ENCODE measurements at places on chromosomes 11 and 22. TPM values are rescaled to one million over a fixed set of nuclear protein-coding genes. Genes with fewer than 3 reads are reported as not detected.
A peak's percentile ranks its signal among the peaks of the same experiment; 100 is the strongest.

The TSKU gene
- polyA plus RNA-seq: 51.9 TPM

DNA sequence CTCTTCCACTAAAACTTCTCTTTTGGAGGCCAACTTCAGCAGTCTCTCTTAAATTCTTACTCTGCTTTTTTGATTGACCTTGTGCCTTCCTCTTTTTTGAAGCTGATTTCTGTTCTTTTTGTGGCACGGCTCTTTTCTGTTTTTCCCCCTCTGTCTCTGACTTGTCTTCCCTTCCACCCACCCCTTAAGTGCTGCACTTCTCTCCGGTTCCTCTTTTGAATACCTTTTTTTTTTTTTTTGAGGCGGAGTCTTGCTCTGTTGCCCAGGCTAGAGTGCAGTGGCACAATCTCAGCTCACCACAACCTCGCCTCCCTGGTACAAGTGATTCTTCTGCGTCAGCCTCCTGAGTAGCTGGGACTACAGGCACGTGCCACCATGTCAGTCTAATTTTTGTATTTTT, 211.9 kb downstream of the BLID start:
- no peak for DNase-seq

- no peak for DNase-seq
Observed at GRCh38 chr11:87635001-87635400, 540.2 kb downstream of the RAB38 start.

DNA sequence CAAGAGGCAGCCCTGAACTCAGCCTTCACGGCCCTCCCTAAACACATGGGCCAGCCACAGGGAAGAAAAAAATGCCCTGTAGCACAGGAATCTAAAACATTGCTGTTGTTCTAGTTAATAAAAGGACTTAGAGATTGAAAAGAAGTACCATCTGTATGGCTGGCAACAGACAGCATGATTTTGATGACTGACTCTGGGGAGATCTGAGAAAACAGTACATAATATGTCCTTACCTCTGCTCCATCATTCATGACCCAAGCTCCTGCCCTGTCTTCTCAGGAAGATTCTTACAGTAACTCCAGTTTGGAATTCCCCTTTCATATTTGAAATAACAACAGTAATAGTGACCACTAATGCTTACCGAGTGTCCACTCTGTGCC, 244.2 kb downstream of the ETS1 start:
- no peak for DNase-seq

DNA sequence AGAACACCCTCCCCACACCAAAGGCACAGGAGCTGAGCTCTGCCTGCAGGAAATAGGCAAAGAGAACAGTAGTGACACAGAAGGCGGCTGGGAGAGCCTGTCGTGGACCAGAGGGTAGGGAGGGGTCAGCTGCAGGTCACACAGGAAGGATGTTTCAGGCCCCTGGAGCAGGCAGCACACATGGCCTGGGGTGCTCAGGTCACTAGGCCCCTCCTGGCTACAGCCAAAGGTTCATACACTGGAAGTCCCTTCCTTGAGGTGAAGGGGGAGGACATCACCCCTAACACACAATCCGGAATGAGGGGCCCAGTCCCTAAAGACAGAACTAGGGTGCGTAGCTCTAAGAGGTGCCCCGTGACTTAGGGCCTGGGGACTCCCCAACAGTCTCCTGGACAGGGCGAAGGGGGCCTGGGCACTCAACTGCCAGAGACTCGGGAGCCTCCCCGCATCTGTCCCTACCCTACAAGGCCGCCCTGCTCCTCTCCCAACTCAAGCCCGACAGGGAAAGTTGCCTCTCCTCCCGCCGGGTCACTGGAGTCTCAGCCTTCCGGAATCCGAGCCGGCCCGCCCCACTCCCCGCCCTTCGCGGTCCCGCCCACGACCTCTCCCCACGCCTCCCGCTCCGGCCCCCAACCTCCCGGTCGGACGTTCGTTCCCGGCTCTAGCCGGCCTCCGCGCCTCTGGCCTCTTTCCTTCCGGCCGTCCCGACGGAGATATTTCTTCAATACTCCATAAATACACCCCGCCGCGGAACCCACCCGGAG, at the start of gene CYB5R2:
TSS of gene CYB5R2 (minus strand) at position 541 of the 764 bp plus-strand sequence. CDS start 675 bp downstream, outside the sequence.
- DNase-seq: no peak

The KCNJ1 gene
- polyA plus RNA-seq: 0.06 TPM

The BLID gene
- not detected for polyA plus RNA-seq

DNA sequence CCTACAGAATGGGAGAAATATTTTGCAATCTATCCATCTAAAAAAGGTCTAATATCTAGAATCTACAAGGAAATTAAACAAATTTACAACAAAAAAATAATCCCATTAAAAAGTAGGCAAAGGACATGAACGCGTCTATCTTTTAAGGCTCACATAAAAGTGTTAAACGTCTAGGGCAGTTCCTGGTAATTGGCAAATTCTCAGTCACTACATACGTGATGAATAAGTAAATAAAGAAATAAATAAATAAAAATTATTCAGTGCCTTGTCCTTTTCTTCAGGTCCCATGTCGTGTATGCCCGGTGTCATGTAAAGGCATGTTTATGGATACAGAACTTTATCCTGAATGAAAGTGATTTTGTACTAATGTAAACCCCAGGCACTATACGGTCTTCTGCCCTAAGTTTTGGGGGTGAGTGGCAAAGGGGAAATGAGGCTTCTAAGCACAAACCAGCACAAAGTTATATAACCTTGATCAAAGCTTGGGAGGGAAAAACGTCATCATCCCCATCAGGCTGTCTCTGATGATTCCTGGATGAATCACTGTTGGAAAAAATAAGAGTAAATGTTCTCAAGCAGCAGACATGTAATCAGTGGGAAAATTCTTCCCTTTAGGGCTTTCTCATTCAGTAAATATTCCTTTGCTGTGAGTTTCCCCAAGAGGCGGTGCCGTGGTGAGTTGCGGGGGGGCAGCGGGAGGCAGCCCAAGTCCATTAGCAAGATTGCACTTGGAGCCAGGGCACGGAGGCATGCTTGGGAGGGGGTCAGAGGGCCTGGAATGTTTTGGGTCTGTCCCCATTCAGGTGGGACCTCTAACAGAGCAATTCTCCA, 30.4 kb upstream of the MICAL2 start:
- DNase-seq: peak; percentile 98

DNA sequence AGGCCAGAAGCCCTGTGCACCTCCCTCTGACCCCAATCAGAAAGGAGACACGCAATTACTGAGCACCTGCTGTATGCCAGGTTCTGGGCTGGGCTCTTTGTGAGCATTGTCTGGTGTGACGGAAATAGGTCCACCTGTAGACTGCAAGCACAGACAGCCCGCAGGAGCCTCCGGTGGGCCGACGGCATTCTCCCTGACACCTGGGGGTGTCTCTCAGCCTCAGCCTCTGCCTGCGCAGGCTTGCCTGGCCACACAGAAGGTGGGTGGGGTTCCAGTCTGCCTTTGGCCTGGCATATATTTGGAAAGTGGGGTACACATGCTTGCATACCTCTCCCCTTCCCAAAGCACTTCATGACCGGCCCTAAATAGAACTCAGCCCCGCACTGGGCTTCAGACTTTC, 129.3 kb downstream of the BUD13 start:
- DNase-seq: no peak

The BTBD18 gene
- not detected for polyA plus RNA-seq

The PATE4 gene
- not detected for polyA plus RNA-seq

DNA sequence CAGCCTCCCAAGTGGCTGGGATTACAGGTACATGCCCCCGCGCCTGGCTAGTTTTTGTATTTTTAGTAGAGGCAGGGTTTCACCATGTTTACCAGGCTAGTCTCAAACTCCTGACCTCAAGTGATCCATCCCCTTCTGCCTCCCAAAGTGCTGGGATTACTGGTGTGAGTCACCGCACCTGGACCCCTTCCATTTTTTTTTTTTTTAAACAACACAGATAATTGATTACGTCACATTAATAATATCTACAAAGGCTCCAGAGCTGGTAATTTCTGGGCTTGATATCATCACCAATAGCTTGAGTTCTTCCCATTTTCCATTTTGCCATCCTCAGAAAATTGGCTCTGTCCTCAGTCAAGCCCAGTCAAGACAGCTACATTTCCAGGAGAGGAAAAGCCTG, 7.2 kb downstream of the TTLL1 start:
- DNase-seq: no peak

- no peak for DNase-seq
Observed at GRCh38 chr22:30790366-30790765, 95.7 kb downstream of the OSBP2 start.

GRCh38 chr11:119738059-119738439, 9.0 kb upstream of the NECTIN1 start:
- no peak for DNase-seq

GRCh38 chr11:131868629-131869507, 498.5 kb downstream of the NTM start:
- DNase-seq: no peak

GRCh38 chr22:27877501-27877900, 41.6 kb downstream of the PITPNB start:
- no peak for DNase-seq

The SIPA1 gene
- 7.5 TPM for polyA plus RNA-seq

DNA sequence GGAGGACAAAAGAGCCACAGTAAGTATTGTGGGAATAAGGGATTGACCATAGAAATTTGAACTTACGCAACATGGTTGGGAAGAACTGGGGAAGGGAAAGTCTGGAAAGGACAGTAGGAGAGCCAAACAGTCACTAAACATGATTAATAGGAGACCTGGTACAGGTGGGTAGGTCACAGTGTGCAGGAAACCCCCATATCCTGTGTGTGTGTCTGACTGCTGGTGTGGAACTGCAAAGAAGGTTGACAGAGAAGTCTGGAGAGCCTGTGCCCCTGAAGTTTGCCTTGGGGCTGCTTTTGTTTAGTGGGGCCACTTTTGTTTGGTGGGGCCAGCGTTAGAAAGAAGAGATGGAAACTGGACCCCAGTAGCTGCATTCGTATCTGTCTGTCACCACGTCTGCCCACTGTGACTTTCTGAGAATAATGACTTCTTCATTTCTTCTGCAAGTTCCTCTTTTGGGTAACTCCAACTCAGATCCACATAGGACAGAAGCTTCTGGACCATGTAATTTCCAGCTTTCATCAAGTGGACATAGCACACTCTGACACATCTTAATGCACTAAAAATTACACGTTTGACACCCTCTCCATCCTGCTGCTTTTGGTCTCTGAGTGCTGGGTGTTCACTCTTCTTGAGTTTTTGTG, 126.8 kb upstream of the RAG2 start:
- no peak for DNase-seq

DNA sequence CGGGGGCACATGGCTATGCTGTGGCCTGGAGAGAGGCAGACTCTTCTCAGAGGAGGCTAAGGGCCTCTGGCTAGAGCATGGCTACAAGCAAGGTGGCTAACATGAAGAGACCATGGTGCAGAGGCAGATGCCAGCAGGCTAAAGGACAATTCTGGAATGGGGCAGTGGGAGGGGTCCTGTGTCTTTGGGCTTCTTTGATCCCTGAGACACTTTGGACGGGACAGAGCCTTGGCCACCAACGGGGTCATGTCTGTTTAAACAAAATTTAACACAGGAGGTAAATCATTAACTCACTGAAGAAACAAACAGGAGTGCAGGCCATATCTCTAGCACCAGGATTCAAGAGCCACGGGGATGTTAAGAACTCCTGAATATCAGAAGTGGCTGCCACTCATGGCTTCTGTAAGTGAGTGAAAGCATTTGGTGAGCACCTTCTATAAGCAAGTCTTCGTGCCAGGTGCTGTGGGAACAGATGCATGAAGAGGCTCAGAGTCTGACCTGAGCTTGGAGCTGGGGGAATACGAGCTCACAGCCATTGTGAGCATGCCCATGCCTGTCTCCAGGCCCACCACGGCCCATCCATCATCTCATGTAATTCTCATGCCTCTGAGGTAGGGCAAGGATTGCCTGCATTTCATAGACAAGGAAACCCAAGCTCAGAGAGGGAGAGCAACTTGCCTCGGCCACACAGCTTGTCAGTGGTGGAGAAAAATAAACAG, 18.3 kb upstream of the ZNRF3 start:
- DNase-seq: no peak

DNA sequence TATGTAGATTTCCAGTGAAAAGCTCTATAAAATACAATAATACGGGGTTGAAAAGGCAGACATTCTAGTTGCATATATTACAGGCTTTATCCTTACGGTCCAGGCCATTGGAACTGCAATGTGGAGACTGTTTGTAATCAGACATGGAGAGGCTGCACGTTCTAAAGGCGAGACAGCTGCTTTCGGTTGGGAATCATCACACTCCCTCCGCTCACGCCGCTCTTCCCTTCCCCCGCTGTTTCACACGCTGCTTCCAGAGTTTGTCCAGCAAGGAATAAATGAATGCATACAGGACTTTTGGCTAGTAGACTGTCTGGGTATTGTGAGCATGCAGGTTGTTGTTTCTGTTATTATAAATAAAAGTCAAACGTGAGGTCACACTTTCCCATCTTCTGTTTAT, 13.5 kb upstream of the EFCAB6 start:
- no peak for DNase-seq

DNA sequence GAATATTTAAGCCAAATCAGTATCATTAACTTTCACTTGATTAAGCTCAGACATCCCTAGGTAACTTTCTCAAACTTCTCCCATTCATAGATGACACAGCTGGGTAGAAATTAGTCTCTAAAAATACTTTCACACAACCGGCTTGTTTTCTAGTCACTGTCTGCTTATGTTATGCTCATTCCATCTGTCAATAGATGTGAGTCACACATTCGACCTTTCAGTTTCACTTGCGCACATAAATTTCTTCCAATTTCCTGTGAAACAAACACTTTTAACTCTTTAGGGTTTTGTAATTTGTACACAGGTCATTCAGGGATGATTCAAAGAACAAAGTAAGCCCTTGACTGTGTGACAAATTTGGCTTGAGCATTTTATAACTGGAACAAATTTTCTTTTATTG, 723.0 kb downstream of the KCNA4 start:
- DNase-seq: peak; percentile 75

The ANO5 gene
- not detected for polyA plus RNA-seq

The DSCAML1 gene
- 0.01 TPM for polyA plus RNA-seq

DNA sequence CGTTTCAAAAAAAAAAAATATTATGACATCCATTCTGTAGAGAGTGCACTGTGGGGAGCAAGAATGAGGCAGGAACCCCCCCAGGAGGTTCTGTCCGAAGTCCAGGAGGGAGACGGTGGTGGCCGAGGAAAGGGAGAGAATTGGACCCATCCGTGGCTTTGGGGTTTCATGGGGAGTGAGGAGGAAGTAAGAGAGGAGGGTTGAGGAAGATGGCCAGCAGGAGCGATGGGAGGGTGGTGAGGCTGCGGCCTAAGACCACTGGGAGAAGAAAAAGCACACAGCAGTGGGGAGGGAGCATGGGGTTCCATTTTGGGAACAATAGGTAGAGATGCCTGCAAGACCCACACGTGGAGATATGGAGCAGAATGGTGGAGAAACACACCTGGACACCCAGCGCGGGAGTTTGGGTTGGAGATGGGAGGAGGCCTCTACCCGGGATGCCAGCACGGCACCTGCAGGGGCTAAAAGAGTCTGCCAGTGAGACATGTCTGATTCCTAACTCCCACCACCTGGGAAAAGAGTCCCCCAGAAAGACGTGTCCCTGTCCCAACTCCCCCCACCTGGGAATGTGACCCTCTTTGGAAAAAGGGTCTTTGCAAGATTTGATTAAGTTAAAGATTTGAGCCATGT, 72.5 kb upstream of the SHANK2 start:
- no peak for DNase-seq

GRCh38 chr22:45583504-45583903, 80.8 kb downstream of the FBLN1 start:
- DNase-seq: no peak

The CCDC116 gene
- 0.03 TPM for polyA plus RNA-seq

- DNase-seq: no peak
Observed at GRCh38 chr11:8127447-8127846, 41.4 kb downstream of the RIC3 start.

- DNase-seq: no peak
Observed at GRCh38 chr22:39409516-39410029, 10.0 kb downstream of the TAB1 start.

- no peak for DNase-seq
Observed at GRCh38 chr11:115676206-115676605, 172.0 kb upstream of the CADM1 start.

The PATE3 gene
- polyA plus RNA-seq: not detected

The FOXR1 gene
- not detected for polyA plus RNA-seq

The BATF2 gene
- 0.67 TPM for polyA plus RNA-seq

Data from mammary epithelial cell (primary cell).